CD4-positive, alpha-beta memory T cell (primary cell): ENCODE measurements at places on chromosomes 16 and 17. TPM values are rescaled to one million over a fixed set of nuclear protein-coding genes. Genes with fewer than 3 reads are reported as not detected.

DNA sequence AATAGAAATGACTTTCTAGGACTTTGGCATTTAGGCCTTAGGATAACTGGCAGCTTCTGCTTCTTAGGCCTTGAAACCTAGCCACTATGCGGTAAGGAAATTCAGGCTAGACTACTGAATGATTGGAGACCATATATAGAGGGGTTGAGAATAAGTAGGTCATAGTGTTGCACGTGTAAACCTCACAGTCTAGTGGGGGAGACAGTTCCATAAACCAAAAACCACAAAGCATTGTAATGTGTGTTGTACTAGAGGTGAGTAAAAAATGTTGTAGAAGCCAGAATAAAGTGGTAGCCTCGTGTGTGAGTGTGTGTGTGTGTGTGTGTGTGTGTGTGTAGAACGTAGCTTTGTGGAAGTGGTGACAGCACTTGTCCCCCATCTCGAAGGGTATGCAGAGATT, 188.5 kb downstream of the MAP2K6 start:
- peak; percentile 2 for DNase-seq

GRCh38 chr17:82400206-82400605, 17.9 kb upstream of the HEXD start:
- no peak for DNase-seq

- DNase-seq, result no peak
These were observed 20.5 kb downstream of the ZNF385C start for GRCh38 chr17:42077755-42078154.

The EFCAB13 gene
- total RNA-seq, result 18.7 TPM

The BORCS6 gene
- total RNA-seq, result 19.4 TPM

The CACNG3 gene
- not detected for total RNA-seq
